ENCODE measurements at places on chromosomes 6 and 20. TPM values are rescaled to one million over a fixed set of nuclear protein-coding genes. Genes with fewer than 3 reads are reported as not detected.

DNA sequence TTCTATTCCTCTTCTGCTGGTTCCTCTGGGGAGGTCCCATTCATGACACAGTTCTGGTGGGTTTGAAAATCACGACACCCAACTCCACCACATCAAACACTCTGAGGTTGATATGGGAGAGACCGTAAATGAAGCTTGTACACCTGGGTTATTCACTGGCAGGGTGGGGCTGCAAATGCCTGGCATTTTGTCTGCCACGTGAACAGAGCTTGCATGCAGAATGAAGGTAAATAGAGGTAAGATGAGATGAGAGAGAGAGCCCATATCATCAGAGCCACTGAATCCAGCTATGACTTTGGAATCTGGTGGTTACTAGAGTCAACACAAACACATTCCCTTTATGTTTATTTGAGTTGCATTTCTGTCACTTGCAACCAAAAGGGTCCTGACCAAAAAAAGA lies 97.4 kb downstream of the BANF2 start:
- no peak for DNase-seq

- no peak for DNase-seq
Measured at GRCh38 chr6:161838306-161839035, 564.6 kb upstream of the AGPAT4 start.

GRCh38 chr20:57432862-57433491 lies 41.8 kb downstream of the RBM38 start:
- peak; percentile 92 for DNase-seq

DNA sequence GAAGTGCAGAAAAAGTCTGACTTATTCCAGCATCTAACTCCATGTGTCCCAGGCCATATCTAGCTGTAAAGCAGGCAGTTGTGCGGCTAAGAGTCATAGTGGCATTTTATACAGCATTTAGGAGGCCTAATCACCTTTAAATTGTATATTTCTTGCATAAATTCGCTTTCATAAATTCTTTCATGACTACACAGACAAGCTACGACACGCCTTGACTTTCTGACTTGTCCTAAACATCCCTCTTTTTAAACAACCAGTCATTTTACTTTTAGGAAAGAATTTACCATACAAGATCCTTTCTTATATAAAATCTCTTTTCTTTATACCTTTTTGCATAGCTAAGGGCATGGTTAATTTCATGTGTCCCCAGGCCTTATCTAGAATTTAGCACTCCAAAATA lies 81.7 kb upstream of the THBS2 start:
- DNase-seq = no peak

DNA sequence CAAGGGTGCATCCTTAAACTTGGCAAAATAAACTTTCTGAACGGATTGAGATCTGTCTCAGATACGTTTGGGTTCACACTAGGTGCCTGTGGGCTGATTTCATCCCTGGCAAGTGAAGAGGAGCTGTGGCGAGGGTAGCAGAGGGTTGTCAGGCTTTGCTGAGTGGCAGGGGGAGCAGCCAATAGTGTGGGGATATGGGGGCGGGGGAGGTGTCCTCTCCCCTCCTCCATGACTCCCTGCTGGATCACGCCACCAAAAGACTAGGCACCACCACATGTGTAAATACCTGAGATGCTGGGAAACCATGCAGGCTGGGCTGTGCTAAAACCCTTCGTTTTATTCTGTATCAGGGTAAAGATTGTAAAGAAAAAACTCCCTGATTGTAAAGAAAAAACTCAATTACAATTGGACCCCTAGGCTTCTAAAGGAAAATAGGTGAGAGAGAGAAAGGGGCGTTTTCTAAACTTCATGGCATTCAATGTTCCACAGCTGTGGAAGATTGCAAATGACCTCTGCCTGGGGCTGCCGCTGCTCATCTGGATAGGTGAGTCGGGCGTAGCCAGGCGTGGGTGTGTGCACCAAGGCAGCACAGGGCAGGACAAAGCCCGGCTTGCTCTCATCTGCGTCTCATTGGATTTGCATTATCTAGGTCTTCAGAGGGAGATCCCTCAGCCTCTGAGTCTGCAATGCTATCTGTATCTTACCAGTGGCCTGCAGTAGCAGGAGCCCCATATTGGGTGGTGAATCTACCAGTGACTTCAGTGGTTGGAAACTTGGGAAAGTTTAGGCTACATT lies 26.9 kb upstream of the ADTRP start:
- no peak for DNase-seq

GRCh38 chr6:33822575-33823395 lies 19.0 kb upstream of the MLN start:
- peak; percentile 33 for DNase-seq

DNA sequence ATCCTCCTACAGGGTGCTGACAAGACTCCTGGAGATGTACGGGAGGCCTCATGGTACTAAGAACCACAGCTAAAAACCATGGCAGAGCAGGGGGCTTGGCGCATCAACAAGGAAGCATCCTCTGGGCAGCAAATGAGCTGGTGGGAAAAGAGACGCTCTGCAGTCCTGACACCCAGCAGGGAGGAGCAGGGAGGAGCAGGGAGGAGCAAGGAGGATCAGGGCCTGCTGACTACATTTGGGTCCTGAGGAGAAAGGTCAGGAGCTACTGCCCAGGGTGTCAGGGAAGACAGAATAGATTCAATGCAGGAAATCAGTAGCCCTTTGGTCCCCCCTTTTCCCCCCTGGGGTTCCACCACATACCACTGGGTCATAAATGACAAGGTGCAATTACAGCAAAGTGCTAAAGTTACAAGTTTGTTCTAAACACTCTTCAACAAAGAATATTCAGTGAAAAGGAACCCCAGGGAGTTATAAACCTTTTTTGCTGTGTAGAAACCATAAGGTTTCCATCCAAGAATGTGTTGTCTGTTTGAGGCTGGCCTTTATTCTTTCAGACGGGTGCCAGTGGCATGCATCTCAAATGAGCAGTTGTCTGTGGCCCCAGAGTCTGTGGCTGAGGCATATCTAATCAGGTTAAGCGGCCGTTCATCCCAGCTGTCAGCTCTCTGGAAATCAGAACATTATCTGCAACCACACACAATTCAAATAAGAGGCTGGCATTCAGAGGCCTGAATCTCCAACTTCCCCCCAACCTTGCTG lies 325.0 kb downstream of the CDC5L start:
- DNase-seq = no peak

GRCh38 chr20:47532002-47532401 lies 30.3 kb downstream of the NCOA3 start:
- no peak for DNase-seq

GRCh38 chr6:66986940-66987339 lies 1279.9 kb upstream of the EYS start:
- no peak for DNase-seq

DNA sequence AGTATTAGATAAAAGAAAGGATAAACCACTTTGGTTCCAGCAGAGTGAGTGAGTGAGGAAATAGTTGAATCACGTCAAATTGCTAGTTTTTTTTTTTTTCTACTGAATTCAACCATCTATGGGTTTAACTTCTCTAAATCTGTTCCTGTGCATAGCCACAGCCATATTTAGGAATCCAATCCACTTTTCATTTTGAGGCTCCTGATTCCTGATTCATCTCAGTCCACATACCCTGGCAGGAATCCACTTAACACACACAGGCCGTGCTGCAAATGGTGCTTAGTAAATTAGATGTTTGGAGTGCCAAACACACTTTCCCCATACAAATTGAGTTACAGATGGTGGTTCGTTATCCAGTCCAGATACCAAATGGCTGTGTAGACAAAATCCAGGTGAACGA lies 220.3 kb downstream of the ALDH8A1 start:
- DNase-seq = no peak

The GTSF1L gene
- total RNA-seq = 4.0 TPM

The ACTL10 gene
- total RNA-seq = 5.1 TPM

The GPR6 gene
- total RNA-seq = not detected

The ARG1 gene
- not detected for total RNA-seq

The DOK5 gene
- not detected for total RNA-seq

The IL17F gene
- not detected for total RNA-seq

All from OCI-LY7 (cell line).